ENCODE measurements at places on chromosomes 3 and 15.

DNA sequence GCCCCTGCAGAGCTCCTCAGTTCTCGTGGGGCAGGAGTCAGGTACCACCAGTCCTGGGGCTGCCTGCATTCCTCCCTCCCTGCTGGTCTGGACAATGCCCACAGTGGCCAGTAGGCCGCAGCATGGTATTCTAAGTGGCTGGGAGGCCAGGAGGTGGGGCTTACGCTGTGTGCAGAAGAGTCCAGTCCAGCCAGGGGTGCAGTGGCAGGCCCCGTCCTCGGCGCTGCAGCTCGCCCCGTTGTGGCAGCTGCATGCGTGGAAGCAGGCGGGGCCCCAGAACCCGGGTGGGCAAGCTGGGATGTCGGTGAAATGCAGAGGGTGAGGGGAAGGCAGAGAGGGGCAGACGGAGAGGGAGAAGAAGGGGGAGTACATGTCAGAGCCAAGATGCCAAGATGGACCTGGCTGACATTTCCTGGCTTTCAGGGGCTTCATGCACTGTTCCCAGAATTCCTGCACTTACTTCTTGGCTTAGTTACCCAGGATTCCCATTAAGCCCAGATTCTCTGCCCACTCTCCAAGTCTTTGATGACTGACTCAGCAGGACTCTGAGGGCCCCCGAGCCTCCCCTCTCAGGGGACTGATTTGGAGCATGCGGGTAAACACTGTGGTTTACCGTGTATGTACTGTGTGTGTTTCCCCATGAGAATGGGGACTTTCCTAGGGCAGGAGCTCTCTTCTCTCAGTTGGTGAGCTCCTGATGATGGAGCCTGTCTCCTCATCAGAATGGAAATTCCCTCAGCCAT is 47.5 kb downstream of the RAB11A start:
- peak; percentile 60 for DNase-seq

DNA sequence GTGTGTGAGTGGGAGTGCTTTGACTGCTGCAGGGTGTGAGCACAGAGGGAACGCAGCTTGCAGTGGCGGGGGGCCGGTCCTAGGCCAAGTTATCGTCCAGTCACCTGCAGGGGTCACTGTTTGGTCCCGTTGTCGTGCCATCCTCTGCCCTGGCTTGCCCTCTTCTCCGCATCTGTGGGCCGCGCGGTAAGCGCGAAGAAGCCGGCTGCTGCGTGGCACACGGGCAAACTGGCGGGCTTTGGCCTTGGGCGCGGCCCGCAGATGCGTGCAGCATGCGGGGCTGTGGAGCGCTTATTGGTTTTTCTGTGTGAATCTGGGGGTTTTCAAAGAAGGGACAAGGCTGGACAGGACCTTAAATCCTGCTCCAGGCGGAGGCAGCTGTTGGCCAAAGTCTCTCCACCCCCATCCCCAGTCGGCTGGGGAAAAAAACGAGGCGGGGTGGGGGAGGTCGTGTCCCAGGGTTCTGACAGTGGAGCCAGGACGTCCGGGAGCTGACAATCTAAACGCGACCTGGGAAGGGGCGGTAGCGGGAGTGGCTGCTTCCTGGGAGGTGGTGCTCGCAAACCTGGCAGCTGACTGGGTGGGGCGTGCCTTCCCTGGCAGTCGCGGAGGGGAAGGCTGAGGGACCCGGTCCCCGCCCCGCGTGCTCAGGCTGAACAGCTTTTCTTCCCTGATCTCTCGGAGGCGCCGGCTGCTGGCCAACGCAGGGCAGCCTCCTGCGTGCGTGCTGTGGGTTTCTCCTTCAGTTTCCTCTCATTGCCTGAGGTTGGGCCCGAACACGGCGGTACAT is 39.7 kb upstream of the VEPH1 start:
- DNase-seq, result peak; percentile 73

GRCh38 chr3:128001576-128001975 is 50.7 kb upstream of the SEC61A1 start:
- DNase-seq, result no peak

GRCh38 chr3:187296911-187297310 is 5.4 kb upstream of the MASP1 start:
- no peak for DNase-seq

DNA sequence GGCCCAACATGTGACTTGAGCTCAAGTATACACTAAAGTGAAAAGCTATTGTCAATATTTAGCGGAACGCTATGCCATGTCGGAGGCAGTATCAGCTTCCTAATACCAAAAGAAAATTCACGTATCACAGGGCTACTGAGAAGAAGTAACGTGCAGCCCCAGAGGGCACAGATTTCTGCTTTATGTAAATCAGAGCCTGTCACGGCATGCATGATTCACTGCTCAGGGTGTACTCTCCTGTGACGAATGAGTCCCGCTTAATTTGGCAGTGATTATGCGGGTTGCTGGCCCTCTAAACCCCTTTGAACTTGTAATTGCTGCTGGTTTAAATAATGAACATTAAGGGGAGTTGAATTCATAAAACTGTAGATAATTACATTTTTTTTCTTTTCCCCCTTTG is 85.3 kb downstream of the MEIS2 start:
- peak; percentile 62 for DNase-seq
